ENCODE measurements at places on chromosomes 2 and 18.

DNA sequence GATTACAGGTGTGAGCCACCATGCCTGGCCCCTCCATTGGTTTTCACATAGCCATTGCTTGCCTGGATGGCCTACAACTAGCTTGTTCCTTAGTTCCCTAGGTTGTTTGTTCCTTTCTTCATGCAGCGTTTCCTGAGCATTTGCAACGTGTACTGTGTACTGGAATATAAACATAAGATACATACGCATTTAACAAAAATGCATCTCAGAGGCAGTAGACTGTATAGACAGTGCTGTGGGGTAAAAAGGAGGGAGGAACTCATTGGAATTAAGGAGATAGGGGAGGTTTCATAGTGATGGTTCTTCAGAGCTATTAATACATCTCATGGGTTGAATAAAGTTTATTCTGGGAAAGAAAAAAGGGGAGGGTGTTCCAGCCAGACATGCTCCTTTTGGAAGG, 260.5 kb upstream of the RASGRP3 start:
- DNase-seq = no peak

DNA sequence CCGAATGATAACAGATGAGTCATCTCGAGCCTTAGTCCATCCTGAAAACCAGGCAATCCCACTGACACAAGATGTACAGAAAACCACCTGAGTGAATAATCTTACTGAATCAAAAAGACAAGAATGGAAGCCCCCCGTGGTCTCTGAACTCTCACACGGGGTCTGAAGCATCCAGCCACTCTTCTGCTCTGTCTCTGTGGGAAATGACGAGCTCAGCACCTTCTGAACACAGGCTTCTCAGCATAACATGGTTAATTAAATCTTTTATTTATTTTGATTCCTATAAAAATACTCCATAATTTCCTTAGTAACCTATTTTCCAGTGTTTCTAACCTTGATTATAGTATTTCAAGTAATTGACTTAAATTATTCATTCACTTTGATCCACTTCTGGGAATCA, 203.7 kb downstream of the TMEM163 start:
- DNase-seq = no peak

DNA sequence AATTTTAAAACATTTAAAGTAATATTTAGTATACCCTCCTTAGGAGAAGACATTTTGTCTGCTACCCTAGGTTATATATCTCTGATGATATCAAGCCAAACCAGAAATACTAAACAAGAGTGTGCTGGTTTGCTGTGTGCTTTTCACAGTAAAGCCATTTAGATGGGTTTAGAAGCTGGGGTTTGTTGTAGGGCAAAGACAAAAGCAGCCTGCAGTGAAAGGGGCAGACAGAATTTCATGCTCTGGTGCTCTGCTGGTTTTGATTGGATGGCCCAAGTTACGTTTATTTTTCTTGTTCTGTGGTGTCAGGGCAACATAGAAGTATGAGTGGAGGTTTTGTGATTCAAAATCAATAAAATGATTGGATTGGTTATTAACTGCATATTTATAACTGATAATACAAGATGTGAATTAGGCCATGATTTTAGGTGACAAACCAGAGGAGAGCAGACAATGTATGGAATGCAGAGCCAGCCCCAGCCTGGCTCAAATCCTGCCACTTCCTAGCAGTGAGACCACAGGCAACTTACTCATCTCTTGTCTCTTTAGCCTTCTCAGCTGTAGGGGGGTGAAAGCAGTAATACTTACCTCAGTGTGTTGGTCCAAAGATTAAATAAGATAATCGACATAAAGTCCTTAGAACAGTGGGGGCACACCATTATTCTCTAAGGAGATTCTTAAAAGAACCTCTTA, 30.9 kb upstream of the IER3IP1 start:
- DNase-seq = no peak

GRCh38 chr2:144630459-144631215, 110.7 kb upstream of the ZEB2 start:
- no peak for DNase-seq

- no peak for DNase-seq
Observed at GRCh38 chr2:149080971-149081370, 42.5 kb downstream of the LYPD6B start.

- DNase-seq = no peak
Observed at GRCh38 chr2:124883595-124883994, 858.5 kb downstream of the CNTNAP5 start.

DNA sequence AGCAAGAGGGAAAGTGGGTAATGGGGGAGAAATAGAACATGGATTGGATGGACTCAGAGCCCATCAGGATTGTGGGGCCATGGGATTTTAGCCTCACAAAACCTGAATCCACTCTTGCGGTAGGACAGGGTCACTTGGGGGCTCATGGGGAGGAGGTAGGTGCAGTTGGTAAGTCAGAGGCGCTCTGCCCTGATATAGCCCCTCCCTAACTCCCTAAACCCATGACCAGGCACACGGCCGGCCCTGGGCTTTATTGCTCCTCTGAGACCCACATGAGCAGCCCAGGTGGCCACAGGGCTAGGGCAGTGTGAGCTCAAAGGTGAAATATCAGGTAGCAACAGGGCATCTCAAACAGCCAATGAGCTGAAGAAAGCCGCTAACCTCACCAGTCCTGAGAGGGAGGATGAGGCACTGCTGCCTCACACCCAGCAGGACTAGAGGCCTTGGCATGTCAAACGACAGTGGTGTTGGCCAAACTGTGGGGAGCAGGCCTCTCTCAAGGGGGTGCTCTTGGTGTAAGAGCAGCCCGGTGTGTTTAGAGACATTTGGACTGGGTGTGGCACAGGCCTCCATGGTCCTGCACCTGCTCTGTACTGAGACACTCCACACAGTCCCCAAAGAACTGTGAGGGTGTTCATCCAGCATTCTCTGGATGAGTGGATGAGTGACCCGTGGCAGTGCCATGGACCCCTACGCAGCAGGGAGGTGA, 90.8 kb upstream of the HS6ST1 start:
- DNase-seq = no peak

DNA sequence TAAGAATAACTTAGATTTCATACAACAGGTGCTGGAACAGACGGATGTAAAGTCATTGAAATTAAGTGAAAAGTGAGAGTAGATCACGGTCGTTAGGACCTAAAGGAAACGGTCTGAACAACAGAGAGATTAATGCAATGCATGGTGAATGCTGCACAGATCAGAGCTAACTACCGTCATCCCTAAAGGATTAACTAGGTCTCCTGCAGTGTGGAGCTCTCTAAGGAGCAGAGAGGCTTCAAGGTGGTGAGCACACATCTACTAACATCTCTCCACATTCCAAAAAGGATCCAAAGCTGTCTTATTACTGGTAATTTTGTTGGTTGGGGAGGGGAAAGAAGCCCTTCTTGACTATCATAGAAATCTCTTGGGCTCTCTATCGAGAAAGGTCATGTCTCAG, 75.3 kb downstream of the CABYR start:
- no peak for DNase-seq

GRCh38 chr2:107336526-107336925, 450.6 kb upstream of the ST6GAL2 start:
- no peak for DNase-seq
